Bronchial epithelial cell (primary cell): ENCODE measurements at places on chromosomes 2 and 18.

- peak; percentile 91 for DNase-seq
Measured at GRCh38 chr2:11004199-11004598, 92.5 kb downstream of the KCNF1 start.

- DNase-seq = no peak
Measured at GRCh38 chr2:238493880-238494572, 67.3 kb downstream of the ASB1 start.

GRCh38 chr2:118291251-118291880 lies 203.1 kb downstream of the INSIG2 start:
- DNase-seq = no peak

DNA sequence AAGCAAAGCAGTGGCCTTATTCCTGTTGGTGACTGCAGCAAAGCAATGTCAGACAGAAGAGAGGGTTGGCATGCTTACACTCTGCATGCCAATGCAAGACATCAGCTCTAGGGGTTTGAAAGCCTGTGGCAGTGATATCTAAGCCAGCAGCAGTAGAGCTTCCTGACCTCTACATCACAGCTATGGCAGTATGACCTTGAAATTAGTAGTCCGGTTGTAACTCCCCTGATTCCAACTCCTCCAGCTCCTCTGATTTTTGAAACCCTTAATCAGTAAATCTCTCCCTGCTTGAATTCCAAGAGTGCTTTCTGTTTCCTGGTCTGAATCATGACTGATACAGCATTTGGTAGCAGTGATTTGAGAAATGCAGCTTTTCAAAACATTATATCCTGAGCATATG lies 60.0 kb upstream of the LRP1B start:
- peak; percentile 35 for DNase-seq

DNA sequence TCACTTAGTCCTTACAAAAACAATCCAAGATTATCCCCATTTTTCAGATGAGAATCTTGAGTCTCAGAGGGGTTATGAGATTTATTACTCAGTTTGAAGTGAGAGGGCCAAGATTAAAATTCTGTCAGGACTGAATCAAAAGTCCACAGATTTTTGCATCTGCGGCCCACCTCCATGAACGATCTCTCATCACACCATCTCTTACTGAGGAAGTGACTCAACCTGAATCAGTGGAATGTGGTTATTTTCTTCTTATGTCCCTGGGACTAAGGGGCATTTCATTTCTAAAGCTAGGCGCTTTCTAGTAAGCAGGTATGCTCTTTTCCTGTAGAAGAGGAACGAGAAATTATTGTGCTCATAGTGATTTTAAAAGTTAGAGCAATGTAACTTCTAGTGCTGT lies 360.3 kb upstream of the SPHKAP start:
- DNase-seq = peak; percentile 52

GRCh38 chr2:186907897-186908296 lies 58.9 kb upstream of the ZSWIM2 start:
- DNase-seq = no peak

GRCh38 chr2:101328474-101329007 lies 20.0 kb upstream of the RNF149 start:
- peak; percentile 97 for DNase-seq
